Peyer's patch (tissue), 4 donors: ENCODE measurements at places on chromosomes 1 and 21. TPM values are rescaled to one million over a fixed set of nuclear protein-coding genes. Genes with fewer than 3 reads are reported as not detected.

- no peaks in the 10 kb centered on the region for H3K36me3 ChIP-seq
- H3K27me3 ChIP-seq = no peaks in the 10 kb centered on the region
- no peak overlapping the region for H3K27ac ChIP-seq
These were observed 44.0 kb downstream of the OR10J1 start for GRCh38 chr1:159483501-159483900.

- no peak overlapping the region for H3K4me3 ChIP-seq
- no peak overlapping the region for H3K27ac ChIP-seq
- DNase-seq = no peak
These were observed 9.8 kb downstream of the NPR1 start for GRCh38 chr1:153688276-153688675.

Gene STXBP3
- total RNA-seq = 60.3 TPM

Gene PRAMEF18
- not detected for total RNA-seq
